ENCODE measurements at places on chromosomes 1 and 21.

DNA sequence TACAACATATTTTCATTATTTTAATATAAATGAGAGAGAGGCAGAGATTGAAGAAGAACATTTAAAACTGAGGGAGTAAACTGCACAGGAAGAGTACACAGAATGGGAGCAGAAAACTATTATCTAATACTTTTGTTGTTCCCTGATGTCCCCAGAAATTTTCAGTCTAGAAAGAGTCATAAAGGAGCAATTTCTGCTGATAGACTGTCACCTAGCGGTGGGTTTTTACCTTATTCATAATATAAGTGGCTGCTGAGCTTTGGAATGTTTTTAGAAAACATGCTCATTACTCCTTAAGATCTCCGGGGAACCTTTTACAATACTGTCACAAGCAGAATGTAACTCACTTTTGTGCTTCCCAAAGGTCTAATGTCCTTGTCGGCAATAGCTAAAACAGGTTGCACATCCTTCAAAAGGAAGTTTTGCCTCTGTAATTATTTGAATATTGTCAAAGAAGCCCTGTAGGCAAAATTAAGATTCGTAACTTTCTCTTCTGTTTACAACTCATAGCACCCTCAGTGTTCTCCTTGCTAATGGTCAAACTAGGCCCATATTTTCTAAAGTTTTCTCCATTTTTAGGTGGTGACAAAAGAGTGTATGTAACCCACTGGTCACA, 4.9 kb upstream of the NPL start:
- DNase-seq, result peak; percentile 40

- DNase-seq, result no peak
Observed at GRCh38 chr1:119587341-119587740, 60.7 kb downstream of the ZNF697 start.

GRCh38 chr1:209708297-209708696, 3.7 kb downstream of the HSD11B1 start:
- DNase-seq, result no peak

GRCh38 chr1:183230413-183230812, 44.3 kb downstream of the LAMC2 start:
- no peak for DNase-seq

GRCh38 chr1:41623736-41624135, 139.3 kb upstream of the EDN2 start:
- DNase-seq, result no peak

DNA sequence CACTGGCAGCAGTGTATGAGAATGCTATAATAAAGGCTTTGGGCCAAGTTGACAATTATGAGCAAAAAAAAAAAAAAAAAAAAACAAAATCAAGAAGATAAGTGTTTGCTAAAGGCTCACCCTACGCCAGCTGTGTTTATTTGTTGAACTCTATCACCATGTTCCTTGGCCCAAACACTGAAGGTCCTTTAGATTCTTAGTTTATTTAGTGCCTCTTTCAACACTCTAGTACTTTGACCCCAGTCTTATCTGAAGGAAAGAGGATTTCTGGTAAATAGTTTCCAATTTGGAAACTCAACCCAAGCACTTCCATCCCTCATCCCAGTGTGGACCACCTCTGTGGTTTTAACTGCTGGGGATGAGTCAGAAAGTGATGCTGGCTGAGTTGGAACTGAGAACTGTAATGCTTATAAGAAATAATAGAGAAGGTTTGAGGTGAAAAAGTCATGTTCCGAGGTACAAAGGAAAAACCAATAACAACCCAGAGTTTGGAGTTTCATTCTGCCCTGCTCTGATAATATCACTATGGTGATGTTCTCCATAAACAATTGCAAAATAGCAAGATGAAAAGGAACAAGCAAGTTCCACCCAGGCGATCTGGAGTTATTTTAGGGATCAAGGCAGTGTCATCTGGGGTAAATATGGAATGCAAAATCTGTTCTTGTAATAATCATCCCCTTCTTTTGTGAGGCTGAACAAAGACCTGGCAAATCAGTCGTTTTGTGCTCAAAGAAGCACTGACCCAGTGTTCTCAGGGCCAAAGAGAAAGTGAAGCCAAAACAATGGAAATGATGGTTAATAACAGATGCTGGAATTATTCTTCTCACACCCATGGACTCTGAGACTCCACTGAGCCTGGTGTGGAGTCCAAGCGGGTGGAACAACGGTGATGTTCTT, 19.7 kb upstream of the CAPZB start:
- no peak for DNase-seq

DNA sequence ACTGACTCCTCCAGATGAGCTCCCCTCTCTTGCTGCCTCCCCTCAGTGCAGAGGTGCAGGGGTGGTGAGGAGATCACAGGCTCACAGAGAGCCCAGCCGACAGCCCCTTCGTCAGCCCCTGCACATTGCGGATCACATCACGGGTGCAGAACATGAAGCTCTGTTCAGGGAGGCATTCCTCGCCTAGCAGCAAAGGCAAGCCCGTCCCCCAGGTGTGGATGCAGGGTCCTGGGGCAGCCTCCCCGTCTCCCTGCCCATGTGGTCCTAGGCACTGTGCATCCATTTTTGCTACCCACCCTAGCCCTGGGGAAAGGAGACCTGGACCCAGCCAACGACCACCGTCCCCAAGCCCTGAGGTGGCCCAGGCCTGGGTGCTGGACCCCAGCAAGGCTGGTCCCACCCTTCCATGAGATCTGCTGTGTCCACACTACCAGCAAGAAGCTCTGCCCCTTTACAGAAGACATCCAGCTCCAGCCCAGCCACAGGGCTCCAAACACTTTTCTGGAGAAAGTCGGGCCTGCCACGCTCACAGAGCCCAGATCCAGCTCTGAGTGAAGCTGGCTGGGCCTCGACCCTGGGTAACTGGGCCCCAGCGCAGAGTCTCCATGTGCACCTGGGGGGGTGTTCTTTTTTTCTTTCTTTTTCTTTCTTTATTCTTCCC, 248.7 kb downstream of the NPHP4 start:
- no peak for DNase-seq

- no peak for DNase-seq
Observed at GRCh38 chr1:215043401-215043800, 39.1 kb upstream of the KCNK2 start.

- no peak for DNase-seq
Observed at GRCh38 chr1:16019644-16020277, 1.9 kb upstream of the HSPB7 start.

GRCh38 chr1:152227310-152227928, 3.4 kb upstream of the HRNR start:
- DNase-seq, result no peak

DNA sequence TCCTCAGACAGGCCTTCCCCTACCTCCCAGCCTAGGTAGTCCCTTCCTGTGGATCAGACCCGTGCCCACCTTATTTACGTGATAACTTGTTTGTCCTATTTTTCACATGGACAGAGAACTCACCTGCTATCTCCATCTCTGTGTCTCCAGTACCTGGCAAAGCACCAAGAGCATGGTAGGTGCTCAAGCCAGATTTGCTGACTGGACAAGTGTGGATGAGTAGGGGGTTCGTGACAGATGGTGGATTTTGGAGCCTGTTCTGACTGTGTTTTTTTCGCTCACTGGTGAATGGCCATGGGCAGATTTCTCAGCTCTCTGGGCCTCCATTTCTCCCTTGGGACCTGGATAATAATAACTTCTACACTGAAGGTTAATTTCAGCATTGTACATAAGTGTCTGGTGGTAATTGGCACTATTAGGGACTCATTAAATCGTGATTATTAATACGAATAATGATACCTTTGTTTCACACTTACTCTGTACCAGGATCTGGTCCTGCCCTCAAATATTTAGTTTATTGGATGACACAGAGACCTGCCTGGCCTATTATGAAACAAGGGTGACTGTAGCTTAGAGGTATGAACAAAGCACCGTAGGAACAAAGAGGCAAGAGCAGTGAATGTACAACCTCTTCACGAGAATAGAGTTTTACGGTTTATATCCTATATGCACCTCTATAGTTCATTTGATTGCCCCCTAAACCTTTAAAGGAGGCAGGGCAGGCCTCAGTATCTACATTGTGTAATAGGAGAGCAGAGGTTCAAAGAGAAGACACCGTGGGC, 24.5 kb upstream of the SLC26A9 start:
- DNase-seq, result no peak

DNA sequence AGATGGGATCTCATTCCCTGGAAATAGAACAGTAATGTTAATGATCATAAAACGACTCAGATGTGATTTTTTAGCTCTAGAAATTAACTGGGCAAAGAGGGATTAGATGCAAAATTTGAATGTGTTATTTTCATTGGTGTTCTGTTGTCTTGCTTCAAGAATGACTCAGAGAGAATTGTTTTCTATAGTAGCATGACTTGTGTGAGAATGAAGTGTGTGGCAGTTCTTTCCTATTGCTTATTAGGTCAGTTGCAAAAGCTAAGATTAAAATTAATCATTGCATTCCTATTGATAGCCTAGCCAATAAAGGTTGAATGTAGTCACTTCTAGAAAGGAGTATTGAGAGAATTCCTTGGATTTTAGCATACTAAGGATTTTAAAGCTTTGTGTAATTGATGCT, 22.9 kb downstream of the SPEN start:
- DNase-seq, result no peak

DNA sequence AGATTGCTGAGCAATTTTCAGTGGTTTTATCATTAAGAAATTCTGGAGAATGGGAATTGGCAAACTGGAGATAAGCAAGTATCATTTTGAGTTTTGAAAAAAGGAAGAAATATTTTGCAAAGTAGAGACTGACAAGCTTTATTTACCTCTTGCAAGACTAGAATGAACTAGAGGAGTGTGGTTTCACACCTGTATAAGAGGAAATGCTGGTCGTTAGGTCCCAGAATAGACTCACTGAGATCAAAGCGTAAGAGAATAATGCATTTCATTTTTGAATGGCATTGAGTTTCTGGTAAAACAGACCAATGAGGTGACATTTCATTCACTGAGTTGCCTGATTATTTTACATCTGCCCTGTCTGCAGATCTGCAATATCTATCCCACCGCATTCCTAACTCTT, 308.1 kb downstream of the ADGRL2 start:
- no peak for DNase-seq

DNA sequence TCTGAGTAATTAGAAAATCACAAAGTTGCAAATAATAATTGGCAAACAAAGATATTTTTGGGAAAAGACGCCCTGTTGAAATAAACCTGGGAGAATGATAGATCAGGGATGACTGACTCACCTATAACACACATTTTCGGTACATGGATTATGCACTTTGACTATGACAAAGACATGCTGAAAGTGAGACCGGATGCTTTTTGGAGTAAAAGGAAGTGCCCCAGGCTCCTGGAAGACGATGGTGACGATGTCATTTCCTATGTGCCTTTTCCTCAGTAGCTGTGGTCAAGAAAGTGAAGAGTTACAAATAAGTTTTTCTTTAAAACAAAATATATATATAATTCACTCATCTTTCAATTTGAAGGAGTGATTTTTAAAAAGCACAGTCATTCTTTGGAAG, 158.7 kb downstream of the SIPA1L2 start:
- no peak for DNase-seq

- DNase-seq, result no peak
Observed at GRCh38 chr1:97243973-97244560, 522.5 kb downstream of the PTBP2 start.

GRCh38 chr1:197696372-197696771, 78.9 kb downstream of the DENND1B start:
- no peak for DNase-seq

- DNase-seq, result no peak
Observed at GRCh38 chr1:6389971-6390370, 3.6 kb downstream of the ACOT7 start.

GRCh38 chr1:160626509-160627342, 20.1 kb downstream of the SLAMF1 start:
- DNase-seq, result no peak

DNA sequence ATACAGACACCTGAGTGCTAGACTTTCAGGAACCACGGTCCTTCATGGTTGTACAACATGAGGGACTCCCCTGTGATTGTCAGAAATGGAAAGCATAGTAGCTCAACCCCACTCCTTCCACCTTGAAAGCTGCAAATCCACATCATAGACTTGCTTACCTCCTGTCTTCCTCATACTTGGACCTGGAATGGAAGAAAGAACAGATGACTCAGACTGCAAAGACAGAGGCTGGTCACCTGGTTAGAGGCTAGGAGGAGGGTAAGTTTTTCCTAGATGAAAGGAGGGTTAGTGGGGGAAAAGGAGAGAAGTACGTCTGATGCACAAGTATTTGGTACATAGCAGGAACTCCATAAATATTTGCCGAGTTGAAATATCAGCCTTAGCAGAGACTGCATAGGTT, 37.2 kb downstream of the LRRC71 start:
- no peak for DNase-seq

- no peak for DNase-seq
Observed at GRCh38 chr1:31734582-31735107, 29.5 kb downstream of the ADGRB2 start.

- DNase-seq, result no peak
Observed at GRCh38 chr1:90716243-90716551, 905 bp downstream of the BARHL2 start.

- no peak for DNase-seq
Observed at GRCh38 chr1:176539018-176539417, 76.0 kb downstream of the PAPPA2 start.

DNA sequence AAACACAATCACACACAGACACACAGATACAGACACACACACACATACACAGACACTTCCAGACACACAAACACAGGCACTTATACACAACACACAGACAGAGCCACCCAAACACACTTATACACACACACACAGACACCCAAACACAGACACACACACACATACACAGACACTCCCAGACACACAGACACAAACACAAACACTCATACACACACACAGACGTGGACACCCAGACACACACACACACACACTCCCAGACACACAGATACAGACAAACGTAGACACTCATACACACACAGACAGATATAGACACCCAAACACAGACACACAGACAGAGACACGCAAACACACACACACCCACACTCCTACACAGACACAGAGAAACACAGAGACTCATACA, 272.1 kb downstream of the GRIK3 start:
- DNase-seq, result no peak

DNA sequence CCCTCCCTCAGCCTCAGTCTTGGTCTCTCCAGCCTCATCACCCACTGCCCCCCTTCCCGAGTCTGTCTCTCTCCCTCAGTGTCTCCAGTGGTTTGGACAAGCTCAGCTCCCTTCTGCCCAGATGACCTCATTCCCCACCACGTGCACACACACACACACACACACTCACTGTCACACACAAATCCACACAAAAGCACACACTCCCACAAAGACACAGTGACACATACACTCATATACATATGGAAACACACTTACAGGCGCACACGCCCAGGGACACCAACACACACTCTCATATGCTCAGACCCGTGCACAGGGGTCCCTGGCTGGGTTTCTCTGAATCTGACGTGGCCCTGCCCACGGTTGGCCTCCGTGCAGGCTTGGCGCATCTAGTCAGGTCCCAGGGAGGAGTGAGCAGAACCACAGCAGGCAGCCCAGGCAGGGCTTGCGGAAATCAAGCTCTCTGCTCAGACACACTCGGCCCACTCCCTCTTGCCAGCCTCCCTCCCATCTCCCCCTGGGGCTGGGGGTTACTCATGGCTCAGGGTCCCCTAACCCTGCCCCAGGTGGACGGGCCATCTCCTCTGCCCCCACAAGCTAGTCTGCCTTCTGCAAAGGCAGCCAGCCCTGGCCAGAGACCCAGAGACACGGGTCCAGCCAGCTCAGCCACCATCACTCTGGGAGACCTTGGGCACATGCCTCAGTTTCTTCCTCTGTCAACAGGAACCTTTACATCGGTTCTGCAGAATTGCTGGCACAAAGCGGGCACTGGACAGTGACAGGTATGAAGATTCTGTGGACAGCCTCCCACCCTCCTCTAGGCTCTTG, 38.5 kb upstream of the FAM131C start:
- no peak for DNase-seq

Data from prostate gland (tissue), 2 donors.